ENCODE measurements at places on chromosomes 12 and 14.

DNA sequence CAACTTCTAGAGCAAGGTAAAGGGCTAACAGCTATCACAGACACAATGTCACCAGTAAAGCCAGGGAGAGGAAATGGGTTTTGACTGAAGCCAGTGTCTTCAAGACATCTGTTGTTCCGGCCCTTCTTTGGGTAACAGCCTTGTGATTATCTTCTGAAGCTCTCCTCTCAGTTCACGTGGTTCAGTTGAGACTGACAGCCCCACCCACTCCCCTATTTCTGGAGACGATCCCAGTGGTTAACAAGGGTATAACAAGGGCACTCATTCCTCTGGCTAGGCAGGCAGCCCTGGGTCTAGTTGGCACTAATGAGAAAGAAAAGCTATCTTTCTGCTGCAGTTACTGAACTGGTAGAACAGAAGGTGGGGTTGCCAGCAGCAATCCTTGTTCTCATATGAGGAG lies 6.9 kb downstream of the GNPTAB start:
- peak; percentile 40 for DNase-seq

DNA sequence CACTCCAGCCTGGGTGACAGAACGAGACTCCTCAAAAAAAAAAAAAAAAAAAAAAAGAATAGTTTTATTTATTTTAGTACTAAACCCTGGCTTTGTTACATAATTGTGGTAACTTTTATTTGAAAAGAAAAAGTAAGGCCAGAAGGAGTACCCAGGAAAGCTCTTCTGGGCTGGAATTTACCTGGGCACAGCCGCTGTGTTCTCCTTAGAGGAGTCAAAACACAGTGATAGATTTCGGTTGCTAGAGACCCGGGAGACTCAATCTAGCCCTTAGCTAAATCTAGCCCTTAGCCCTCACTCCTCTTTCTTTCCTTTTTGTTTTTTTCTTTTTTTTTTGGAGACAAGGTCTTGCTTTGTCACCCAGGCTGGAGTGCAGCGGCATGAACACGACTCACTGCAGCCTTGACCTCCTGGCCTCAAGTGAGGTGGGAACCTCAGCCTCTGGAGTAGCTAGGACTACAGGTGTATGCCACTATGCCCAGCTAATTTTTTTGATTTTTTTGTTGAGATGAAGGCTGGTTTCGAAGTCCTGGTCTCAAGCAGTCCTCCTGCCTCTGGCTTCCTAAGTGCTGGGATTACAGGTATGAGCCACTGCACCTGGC lies 49.7 kb downstream of the SYNE2 start:
- no peak for DNase-seq

GRCh38 chr12:2853626-2854025 lies 3.2 kb downstream of the TEX52 start:
- peak; percentile 71 for DNase-seq

GRCh38 chr14:59450716-59451115 lies 14.5 kb downstream of the GPR135 start:
- no peak for DNase-seq

DNA sequence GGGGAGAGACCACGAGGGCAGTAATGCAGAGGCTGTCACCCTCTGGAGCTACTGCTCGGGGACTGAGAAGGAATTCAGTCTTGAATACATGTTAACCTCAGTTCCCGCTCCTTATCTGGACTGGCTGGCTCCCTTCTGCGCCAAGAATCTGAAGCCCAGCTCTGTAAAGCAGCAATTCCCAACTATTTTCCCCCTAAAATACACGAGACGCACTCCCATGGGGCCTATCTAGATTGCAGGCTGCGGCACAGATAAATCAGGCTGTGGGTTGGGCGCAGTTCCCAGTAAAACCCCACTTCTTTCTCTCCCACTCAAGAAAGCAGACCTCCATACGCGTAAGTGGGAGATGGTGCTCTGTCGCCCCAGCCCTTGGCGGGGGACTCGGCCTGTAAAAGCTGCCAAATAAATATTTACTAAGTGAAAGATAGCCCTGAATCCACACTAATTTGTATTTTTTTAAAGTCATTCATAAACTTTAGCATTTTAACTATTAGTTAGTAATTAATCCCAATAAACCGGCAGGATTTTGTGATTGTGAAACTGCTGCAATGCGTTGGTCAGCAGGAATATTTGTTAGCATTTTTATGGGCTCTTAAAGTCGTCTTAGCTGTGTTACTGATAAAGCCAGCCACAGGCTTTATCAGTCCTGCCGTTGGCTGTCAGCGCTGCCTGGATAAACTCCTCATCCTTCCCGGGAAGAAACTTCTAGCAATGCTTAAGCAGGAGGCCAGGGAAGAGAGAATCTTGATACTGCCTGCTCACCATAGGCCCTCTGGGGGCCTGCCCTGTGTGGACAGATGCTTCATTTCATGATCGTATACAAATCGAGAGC lies 17.8 kb downstream of the FBXL14 start:
- DNase-seq, result peak; percentile 42

- DNase-seq, result no peak
These were observed 72.1 kb downstream of the FOXN3 start for GRCh38 chr14:89344920-89345254.

- peak; percentile 64 for DNase-seq
These were observed 24.2 kb downstream of the YY1 start for GRCh38 chr14:100263141-100263540.

DNA sequence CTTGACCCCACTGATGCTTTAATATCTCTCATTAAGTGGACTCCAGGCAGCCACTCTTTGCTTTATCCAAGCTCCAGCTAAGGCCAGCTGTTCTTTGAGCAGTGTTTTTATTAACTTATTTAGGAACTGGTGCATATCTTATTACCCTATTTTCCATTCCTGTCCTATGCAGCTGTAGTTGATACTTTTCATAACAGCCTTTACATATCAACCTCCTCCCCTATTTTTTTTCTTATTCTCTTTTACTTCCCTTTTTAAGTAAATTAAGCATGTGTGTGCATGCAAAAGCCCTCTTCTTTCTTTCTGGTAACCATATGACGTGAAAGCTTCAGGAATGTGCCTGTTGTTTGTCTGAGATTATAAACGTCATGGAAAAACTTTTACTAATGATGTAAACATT lies 121.2 kb downstream of the PTPRQ start:
- DNase-seq, result peak; percentile 78

GRCh38 chr12:83326666-83327065 lies 640.0 kb downstream of the TMTC2 start:
- no peak for DNase-seq

GRCh38 chr12:118237052-118237665 lies 101.2 kb downstream of the PEBP1 start:
- DNase-seq, result no peak

- DNase-seq, result no peak
These were observed 1.4 kb upstream of the CCDC88C start for GRCh38 chr14:91419044-91419397.

- no peak for DNase-seq
These were observed 416.8 kb downstream of the SLC16A7 start for GRCh38 chr12:60012659-60013058.

DNA sequence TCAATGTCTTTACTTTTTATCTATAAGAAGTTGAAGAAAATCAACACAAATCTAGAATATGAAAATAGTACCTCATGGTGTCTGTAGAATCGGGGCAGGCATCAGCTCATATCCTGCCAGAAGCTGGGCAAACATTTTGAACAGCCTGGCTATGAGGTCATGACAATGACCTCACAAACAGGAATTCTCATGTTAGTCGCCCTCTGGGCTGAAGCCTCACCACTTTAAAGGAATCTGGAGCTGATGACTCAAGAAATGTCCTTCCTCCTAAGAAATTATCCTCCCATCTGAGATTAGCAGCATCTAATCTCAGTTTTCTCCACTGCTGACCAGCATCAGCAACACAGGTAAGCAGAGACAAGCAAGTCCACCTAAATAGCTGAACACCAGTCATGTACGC lies 27.1 kb downstream of the CLIP1 start:
- DNase-seq, result peak; percentile 73

- peak; percentile 53 for DNase-seq
These were observed 53.1 kb downstream of the PARP11 start for GRCh38 chr12:3820122-3820521.

- no peak for DNase-seq
These were observed 118.3 kb upstream of the TMTC1 start for GRCh38 chr12:29902043-29902442.

GRCh38 chr14:67409461-67409860 lies 2.5 kb downstream of the PLEK2 start:
- DNase-seq, result no peak

- DNase-seq, result no peak
These were observed 354.8 kb upstream of the TMEM132C start for GRCh38 chr12:127912035-127912665.

DNA sequence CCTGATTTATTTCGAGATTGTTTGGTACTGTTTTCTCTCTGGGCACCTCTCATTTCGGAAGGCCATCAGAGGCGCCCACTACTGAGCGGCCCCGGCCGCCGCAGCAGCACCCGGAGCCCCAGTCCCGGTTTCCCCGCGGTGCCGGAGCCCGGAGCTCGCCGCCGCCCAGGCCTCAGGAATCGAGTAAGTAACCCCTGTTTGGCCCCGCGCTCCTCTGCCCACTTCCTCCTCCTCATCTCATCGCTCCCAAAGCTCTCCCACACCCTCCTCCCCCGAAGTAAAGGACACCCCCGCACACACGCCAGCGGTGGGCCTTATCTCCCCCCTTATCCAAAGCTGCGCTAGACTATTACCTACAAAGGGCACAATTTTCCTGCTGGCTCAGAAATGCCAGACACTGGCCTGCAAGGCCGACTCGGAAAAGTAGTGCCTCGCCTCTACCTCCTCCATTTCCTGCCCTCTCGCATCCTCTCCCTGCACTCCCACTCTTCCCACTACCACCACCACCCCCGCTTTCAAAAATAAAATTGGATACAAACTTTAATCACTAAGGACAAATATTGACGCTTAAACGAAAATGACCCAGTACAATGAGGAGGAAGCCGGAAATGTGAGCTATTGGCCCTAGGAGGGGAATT lies 637 bp upstream of the FOXG1 start:
- DNase-seq, result no peak

DNA sequence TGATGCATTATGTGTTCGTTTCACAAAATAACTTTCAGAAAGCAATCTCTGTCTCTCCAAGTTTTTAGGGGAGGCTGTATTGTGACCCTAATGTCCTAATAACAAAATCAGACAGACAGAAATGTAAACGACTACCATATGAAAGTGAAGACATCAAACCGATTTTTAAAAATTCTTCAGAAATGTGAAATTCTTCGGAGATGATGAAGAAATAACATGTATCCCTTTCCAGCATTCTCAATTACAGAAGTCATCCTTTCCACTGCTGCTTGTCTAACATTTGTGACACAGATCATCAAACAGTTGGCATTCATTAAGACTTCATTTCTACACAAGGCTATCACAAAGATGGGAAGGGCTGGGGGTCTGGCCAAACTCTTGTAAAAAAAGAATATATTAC lies 41.0 kb downstream of the DMAC2L start:
- DNase-seq, result peak; percentile 24

- no peak for DNase-seq
These were observed 2.7 kb downstream of the CS start for GRCh38 chr12:56297400-56297799.

GRCh38 chr12:107584563-107584962 lies 101.0 kb upstream of the PWP1 start:
- no peak for DNase-seq

GRCh38 chr14:86124328-86124727 lies 594.4 kb downstream of the FLRT2 start:
- no peak for DNase-seq

DNA sequence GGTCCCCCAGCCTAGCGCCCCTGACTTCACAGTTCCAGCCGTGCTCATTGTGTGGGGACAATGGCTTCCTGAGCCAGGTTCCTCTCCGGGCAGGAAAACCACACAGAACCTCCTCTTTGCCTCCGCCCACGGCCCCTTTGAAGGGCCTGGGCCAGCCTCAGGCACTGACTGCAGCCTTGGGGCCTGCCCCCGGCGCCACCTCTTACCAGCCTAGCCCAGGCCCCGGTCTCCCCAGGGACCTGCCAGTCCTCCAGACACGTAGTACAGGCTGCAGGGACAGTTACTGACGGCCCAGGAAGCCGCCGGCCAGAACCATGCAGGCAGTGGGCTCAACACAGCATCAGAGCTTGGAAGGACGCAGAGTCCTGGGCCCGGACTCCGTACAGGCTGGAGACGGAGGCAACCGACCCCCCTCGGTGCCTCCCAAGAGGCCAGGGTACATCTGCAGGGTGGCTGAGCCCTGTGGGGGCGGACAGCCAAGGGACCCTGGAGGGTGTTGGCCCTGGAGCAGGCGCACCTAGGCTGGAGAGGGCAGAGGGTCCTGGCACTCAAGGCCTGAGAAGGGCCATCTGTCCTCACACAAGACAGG lies 20.9 kb upstream of the NUDT14 start:
- no peak for DNase-seq

DNA sequence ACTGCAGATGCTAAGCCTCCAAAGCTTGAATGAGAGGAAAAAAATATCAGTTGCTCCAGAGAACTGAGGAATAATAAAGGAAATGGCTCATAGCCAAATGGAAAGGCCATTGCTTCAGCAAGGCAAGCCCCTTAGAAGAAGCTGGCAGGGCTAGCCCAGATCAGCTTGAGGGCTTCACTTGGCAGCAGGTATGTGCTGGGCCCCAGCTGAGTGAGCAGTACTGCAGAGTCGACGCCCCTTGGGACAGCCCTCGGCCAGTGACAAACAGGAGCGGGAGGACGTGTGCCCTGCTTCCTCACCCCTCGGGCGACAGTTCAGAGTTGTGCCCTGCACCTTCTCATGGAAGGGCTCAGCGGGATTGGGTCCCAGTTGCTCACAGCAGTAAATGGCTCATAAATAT lies 1031.2 kb upstream of the TMEM132C start:
- DNase-seq, result no peak

GRCh38 chr12:77054851-77055250 lies 10.5 kb downstream of the E2F7 start:
- no peak for DNase-seq

DNA sequence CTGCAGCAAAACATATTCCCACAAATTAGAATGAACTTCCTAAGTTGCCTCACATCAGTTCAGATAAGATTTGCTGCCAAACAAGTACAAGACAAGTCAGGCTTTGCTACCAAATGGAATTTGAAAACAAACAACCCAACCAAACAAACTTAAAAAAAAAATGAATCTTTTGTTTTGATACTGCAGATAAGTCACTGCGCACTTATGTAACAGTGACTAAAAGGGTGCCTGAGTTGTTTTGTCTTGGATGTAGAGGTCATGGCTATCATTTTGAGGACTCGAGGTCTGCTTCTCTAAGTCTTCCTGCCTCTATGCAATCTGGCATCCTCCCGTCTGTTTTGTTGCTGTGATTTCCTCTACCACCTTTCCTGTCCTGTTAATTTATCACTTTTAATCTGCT lies 11.1 kb upstream of the EPS8 start:
- DNase-seq, result no peak

DNA sequence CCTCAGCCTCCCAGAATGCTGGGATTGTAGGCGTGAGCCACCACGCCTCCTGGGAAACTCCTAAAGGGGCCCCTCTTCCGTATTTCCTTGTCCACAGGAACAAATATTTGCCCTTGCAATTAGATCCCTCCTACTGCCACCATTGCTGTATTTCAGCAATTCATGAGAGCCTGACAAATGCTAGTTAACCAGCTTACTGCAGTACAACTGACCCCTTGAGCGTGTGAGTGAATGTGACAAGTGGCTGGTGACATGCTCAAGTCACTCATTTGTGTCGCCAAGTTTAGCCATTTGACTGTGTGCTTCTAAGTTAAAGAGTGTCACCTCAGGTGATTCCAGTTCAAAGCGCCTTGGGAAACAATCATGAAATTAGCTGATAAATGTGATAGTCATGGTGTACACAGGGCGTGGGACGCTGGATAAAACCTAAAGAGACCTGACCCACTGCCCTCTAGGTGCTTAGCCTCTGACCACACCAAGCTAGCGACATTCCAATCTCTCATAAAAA lies 56.1 kb upstream of the MAP1LC3B2 start:
- DNase-seq, result no peak

GRCh38 chr12:12331896-12332295 lies 18.1 kb downstream of the MANSC1 start:
- no peak for DNase-seq
